ENCODE measurements at places on chromosomes 5 and 9. TPM values are rescaled to one million over a fixed set of nuclear protein-coding genes. Genes with fewer than 3 reads are reported as not detected.

The TMEM171 gene
- 17.7 TPM for polyA plus RNA-seq

The TMC1 gene
- 1.2 TPM for polyA plus RNA-seq

The LCN1 gene
- not detected for polyA plus RNA-seq

The ZDHHC11 gene
- 1.6 TPM for polyA plus RNA-seq

DNA sequence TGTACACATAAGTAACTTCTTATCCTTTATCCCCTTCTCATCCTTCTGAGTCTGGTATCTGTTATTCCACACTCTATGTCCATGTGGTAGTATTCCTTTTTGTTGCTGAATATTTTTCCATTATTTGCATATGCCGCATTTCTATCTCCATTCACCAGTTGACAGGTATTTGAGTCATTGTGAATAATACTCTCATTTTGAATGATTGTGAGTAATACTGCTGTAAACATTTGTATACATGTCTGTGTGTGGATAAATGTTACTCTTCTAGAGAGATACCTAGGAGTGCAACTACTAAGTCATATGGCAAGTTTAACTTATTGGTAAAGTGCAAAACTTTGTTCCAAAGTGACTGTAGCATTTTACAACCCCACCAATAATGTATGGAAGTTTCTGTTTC is 15.6 kb downstream of the RIC1 start:
- H3K27ac ChIP-seq: no peak overlapping the region
- no peaks in the 10 kb centered on the region for H3K36me3 ChIP-seq
- no peak overlapping the region for H3K4me3 ChIP-seq
- H3K4me1 ChIP-seq: no peaks in the 10 kb centered on the region
- DNase-seq: no peak
- no peaks in the 10 kb centered on the region for H3K27me3 ChIP-seq

GRCh38 chr5:177270653-177271052 is 32.9 kb downstream of the RAB24 start:
- no peaks in the 10 kb centered on the region for H3K27me3 ChIP-seq
- no peaks in the 10 kb centered on the region for H3K4me1 ChIP-seq
- H3K4me3 ChIP-seq: no peak overlapping the region
- H3K27ac ChIP-seq: no peak overlapping the region
- no peak for DNase-seq
- peaks cover 58% of the 10 kb centered on the region for H3K36me3 ChIP-seq

DNA sequence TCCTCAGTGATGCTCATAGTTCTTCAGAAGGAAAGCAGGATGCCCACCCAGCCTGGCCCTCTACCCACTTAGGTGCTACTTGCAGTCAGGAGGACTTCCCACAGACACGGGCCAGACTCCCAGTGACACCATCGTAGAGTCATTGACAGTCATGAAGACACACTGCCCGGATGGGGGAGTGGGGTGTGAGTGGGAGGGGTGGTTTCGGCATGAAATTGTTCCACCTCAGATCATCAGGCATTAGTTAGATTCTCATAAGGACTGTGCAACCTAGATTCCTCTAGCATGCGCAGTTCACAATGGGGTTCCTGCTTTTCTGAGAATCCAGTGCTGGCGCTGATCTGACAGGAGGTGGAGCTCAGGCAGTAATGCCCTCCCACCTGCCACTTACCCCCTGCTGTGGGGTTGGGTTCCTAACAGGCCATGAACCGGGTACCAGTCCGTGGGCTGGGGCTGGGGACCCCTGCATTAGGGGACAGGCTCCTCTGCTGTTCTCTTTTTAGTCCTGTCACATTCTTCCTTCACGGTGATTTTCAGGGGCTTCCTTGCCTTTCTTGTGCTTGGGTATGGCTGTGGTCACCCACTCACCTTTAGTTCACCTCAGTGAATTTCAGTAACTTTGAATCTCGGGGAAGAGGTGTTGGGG is 88.2 kb upstream of the ANKRD55 start:
- no peaks in the 10 kb centered on the region for H3K4me1 ChIP-seq
- H3K36me3 ChIP-seq: no peaks in the 10 kb centered on the region
- H3K4me3 ChIP-seq: no peak overlapping the region
- no peak for DNase-seq

DNA sequence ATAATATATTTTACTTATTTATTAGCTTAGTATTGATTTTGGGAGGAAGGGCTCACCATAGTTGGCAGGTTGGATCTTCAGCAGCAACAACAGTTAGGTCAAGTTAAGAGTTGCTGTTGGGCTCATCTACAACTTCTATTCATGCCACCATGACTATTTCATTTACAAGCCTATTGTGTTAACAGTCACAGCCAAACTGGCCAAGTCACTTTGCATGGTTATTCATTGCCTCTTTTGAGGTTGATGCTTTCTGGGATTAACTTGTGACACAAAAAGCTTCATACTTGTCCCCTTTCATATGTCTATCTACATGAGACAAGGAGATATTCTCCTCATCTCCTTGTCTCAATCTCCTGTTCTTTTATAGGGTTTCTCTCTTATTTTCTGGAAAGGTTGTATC is 98.3 kb downstream of the WDR70 start:
- H3K27ac ChIP-seq: no peak overlapping the region
- DNase-seq: no peak
- H3K27me3 ChIP-seq: no peaks in the 10 kb centered on the region
- H3K4me3 ChIP-seq: no peak overlapping the region
- H3K4me1 ChIP-seq: no peaks in the 10 kb centered on the region

- no peak overlapping the region for H3K4me3 ChIP-seq
- no peaks in the 10 kb centered on the region for H3K4me1 ChIP-seq
- DNase-seq: no peak
- no peak overlapping the region for H3K27ac ChIP-seq
These were observed 159.2 kb downstream of the SNCAIP start for GRCh38 chr5:122471031-122471751.

- no peak overlapping the region for H3K27ac ChIP-seq
- DNase-seq: peak; percentile 41
- H3K27me3 ChIP-seq: no peaks in the 10 kb centered on the region
- no peak overlapping the region for H3K4me3 ChIP-seq
- no peaks in the 10 kb centered on the region for H3K4me1 ChIP-seq
These were observed 7.6 kb downstream of the TPPP start for GRCh38 chr5:685262-686171.

- H3K27ac ChIP-seq: no peak overlapping the region
- DNase-seq: no peak
- no peaks in the 10 kb centered on the region for H3K36me3 ChIP-seq
These were observed 185.2 kb downstream of the DCP2 start for GRCh38 chr5:113161806-113162205.

DNA sequence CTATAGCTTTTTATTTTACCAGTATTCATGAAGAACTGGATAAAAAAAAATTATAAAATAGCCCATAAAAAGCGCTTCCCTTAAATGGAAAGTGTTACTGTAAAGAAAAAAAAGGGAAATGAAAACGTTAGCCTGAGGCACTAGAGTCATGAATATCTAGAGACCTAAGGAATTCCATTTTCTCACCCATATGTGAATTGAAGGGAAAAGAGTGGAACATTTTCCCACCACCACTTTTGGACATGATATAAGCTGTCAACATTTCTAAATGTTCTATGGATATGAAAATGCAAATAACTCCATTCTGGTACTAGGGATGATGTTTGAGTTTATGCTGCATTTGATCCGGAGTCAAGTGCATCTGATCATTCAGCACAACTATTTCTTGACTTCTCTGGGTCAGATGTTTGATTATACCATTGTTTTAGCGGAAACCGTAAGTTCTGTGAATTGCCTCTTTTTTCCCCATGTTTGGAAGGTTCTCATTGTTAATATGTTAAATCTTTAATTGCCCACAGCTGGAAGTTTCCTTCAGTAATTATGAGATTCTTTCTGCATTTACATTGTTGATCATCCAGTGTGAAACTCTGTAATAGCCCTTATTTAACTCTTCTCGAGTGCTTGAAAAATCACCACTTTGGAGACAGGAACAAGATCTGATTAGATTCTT is 467.4 kb upstream of the SEMA6A start:
- no peaks in the 10 kb centered on the region for H3K36me3 ChIP-seq
- H3K4me3 ChIP-seq: no peak overlapping the region
- DNase-seq: no peak

Data from kidney (tissue), 22 donors.